Neural crest cell (in vitro differentiated cells): ENCODE measurements at places on chromosomes 12 and 14.

DNA sequence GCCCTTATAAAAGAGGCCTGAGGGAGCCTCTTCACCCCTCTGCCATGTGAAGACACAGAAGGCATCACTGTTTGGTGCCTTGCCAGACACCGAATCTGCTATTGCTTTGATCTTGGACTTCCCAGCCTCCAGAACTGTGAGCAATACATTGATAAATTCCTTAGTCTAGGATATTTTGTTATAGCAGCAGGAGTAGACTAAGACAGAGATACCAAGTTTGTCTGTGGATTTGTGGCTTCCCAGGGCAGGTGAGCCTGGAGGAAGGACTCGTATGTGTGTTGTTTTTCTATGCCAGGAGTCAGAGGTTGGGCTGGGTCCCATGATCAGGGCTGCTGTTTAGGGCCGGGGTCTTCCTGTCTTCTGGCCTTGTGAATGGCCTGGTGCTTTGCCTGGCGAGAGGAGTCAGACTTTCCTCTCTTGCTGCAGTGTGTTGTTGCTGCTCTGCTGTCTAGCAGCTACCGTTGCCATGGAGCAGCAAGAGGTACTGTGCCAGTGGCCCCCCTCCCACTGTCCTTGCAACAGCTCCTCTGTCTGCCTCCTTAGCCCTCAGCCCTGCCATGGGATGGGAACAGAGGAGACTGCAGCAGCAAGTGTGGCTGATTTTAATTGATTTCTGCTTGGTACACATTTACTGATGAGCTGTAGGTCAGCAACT, 111.2 kb downstream of the CHST11 start:
- no peak for DNase-seq

DNA sequence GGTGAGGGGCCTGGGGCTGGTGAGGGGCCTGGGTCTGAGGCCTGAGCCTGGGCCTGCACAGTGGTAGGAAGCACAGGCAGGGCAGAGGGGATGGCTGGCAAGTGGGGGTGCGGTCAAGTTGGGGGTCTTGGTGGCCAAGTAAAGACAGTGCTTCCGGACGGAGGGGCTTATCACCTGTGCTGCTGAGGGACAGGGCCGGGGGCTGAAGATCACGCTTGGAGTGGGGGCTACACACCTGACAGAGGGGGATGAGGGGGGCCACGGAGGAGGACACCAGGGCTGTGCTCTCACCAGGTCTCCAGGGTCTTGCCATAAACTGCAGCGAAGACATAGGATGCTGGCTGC, 12.2 kb downstream of the TEDC1 start:
- no peak for DNase-seq

DNA sequence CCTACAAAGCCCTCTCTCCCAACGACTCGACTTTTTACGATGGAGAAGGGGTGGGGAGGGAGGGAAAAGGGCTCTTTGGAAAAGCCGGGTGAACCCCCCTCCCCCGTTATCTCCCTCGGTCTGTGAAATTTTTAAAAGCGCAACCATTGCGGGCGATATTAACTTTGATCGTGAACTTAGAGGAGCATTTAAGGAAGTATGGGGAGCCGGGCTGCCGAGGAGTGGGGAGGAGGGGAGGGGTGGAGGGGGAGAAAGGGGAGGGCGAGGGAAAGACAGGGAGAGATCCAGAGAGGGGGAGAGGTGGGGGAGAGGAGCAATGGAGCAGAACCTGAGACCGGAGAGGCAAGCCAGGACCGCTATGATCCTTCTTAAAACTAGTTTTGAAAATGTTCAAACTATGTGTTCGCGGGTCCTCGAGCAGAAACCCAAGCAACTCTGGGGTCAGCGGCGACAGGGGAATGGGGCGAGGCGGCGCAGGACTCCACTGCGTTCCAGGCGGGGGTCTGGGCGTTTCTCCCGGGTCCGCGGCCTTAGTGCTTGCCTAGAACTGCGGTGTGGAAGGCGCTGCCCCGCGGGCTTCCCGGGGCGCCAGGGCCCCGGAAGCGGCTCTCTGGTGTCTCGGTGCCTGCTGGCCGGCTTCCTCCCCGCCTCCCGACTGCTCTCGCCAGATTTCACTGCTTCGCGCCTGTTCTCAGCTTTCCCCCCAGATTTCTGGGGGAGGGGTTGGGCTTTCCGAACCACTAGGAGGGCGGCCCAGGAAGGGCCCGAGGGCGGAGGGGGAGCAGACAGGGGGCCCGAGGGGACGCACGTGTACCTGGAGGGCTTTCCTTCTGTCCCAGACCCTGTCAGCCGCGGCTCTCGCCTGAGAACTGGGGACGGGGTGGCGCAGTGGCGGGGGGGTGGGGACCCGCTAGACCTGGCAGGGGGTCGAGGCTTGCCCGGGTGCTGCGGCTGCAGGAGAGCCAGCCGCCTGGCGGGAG, at the start of gene HOTAIR:
Gene HOTAIR (minus strand): TSS at position 871 of the 980 bp plus-strand sequence.
- no peak for DNase-seq

- no peak for DNase-seq
Observed at GRCh38 chr12:60070552-60070951, 474.7 kb downstream of the SLC16A7 start.

DNA sequence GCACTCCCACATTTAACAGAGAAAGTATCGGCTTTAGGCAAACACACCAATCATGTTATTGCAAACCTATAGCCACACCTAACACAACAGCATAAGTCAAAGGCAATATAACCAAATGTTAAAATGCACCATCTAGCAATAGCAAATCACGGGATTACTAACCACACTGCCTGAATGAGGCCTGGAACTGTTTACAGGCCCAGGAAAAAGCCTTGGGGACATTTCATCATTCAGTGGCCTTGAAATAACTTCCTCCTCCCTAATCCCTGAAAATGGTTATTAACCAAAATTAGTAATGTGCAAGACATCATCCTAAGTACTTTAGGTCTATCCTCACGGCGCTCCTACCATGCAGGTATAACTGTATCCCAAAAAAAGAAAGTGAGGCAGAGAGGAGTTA, 2.3 kb downstream of the GALC start:
- no peak for DNase-seq

DNA sequence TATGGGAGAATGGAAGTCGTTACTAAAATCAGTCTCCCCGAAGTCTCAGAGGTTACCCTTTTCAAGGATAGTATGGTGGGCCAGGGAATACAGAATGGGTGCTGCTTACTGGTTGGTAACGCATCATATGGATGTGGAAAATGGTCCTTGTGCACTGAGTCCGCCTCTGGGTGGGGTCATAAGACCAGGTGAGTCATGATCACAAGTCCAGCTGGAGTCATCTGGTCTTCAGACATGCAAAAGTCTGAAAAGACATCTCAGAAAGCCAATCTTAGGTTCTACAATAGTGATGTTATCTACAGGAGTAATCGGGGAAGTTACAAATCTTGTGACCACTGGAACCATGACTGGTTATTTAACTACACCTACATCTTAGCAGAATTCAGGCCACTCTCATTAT, 71.9 kb upstream of the TCL1B start:
- no peak for DNase-seq

DNA sequence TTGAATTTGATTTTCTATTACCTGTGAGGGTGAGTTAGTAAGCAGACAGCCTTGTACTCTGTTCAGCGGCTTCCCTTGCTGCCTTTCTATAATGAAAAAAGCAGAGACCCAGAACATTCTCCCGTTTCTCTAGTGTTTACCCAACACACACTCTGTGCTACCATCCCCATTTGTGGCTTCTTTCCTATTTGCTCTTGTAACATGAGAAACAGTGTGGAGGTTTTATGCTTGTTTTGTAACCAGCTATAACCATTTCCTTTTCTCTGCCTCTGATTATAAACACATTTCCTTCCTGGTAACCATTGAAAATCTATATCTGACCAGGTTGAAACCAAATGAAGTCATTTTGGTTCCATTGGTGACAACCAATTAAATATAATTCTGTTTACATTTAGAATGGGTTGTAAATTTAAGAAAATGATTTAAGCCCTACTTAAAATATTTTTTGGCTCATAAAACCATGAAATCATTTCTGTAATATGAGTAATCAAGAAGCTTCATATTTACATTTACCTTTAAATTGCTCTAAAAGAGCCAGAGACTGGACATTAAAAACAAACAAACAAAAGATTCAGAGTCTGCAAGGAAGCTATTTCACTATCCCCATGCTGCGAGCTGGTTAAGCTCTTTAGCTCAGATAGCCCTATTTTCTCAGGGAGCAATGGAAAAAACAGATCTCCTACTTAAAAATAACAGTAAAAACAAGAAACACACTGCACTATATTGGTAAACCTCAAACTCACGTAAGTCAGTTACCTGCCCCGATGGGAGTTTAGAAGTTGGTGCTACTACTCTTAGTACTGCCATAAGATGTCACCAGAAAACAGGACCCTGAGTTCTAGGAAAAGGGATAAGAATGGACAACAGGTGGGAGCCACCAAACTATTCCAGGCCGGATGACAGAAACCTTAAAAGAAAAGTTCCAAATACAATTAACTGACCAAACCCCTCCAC, 206.5 kb upstream of the EEA1 start:
- DNase-seq = no peak

DNA sequence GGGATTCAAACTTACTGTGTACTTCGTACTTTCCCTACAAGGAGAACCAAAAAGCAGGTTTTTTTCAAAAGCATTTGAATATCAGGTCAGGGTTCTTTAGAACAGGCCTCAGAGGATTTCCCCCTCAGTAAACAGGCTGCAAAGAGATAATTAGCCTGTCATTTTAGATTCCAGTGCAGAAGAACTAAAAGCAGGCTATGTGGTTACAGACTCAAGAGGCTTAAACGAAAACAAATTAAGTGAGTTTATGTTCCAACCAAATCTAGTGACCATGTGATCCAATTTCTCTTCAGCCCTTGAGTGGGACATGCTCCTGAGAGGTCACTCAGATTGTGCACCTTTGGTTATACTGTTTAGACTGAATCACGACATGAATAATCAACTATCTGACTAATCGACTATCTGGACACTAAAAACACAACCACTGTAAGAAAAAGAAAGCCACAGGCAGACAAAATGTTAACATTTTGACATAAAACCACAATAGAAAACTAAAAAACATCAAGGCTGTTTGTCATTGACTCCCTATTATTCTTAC, 4.5 kb downstream of the TMED8 start:
- DNase-seq = no peak

- no peak for DNase-seq
Observed at GRCh38 chr12:78891646-78892353, 27.2 kb downstream of the SYT1 start.

- no peak for DNase-seq
Observed at GRCh38 chr12:52202361-52203078, 10.7 kb upstream of the KRT80 start.

DNA sequence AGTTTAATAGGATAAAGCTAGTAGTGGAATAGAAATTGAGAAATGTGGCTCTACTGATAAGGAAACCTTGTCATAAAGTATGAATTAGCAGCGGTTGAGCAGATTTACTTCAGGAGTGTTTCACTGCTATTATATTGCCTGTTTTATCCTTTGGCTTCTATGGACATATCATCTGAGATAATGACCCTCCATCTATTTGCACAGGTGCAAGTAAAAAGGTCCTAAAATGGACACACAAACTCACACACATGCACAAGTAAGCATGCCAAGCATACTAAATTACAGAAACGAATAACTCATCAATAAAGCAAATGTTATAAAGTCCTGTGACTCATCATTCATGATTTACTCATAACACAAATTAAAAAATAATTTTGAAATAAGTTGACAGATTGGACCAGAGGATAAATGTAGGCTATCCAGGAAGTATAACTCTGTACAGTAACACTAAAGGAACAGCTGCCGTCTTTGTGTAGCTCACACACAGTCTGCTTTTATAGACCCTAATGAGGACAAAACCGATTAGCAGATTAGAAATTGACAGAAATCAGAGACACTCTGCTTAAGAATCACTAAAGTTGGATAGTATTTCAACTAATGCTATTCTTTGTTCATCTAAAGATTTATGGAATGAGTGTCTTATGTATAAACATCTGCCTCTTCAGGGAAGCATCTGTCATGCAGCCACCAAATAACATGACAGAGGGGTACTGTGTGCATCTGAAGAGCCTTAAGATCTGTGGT, 73.9 kb downstream of the SYT1 start:
- DNase-seq = no peak
